ENCODE measurements at places on chromosomes 16 and 17.
A peak's percentile ranks its signal among the peaks of the same experiment; 100 is the strongest.

- DNase-seq = no peak
Measured at GRCh38 chr17:27649929-27650328, 18.9 kb downstream of the LGALS9 start.

- DNase-seq = no peak
Measured at GRCh38 chr17:31919802-31920525, 16.8 kb upstream of the SUZ12 start.

- no peak for DNase-seq
Measured at GRCh38 chr17:73639932-73640331, 4.3 kb downstream of the SDK2 start.

DNA sequence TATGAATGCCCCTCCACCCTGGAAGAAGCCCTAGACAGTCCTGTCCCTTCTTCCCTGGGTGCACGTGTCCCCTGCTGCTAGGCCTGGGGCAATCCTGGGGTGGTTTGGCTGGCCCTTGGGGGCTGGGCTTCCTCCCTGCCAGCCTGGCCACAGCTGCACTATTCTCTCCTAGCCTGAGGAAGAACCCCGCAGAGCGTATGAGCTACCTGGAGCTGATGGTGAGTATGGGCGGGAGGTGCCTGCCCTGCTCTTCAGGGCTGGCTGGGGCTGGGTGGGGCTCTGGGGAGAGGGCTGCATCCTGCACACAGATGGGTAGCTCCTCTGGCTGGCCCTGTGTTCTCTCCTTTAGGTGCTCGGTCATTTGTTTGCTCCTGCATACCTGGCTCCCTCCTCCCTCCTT, 28.8 kb downstream of the MAP2K3 start:
- no peak for DNase-seq

GRCh38 chr16:4381935-4382794, 10.5 kb downstream of the VASN start:
- no peak for DNase-seq

DNA sequence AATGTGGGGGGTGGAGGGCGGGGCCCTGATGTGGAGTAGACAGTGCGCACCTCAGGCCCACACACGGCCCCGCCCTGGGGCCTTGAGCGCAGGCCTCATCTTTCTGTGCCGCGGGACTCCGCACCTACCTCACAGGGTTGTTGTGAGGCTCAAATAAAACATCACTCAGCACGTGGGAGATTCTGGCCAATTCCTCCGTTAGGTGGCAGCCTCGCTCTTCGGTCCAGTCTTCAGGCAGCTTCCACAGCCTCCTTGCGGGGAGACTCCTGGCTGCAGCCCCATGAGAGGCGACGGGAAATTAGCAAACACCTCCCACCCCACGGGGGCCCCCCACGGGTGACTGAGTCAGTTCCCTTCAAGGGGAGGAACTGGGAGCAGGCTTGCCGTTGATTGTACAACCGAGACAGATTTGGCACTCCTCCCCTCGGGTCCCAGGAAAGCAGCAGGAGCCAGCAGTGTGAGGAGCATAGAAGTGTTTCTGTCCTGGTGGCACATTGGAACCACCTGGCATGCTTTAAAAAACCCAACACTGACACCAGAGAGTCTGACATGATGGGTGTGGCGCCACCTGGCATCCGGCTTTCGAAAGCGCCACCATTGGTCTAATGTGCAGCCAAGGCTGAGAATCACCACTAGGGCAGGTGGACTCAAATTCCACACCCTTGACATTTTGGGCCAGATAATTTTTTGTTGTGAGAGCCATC, 7.6 kb downstream of the MRM1 start:
- DNase-seq = no peak

DNA sequence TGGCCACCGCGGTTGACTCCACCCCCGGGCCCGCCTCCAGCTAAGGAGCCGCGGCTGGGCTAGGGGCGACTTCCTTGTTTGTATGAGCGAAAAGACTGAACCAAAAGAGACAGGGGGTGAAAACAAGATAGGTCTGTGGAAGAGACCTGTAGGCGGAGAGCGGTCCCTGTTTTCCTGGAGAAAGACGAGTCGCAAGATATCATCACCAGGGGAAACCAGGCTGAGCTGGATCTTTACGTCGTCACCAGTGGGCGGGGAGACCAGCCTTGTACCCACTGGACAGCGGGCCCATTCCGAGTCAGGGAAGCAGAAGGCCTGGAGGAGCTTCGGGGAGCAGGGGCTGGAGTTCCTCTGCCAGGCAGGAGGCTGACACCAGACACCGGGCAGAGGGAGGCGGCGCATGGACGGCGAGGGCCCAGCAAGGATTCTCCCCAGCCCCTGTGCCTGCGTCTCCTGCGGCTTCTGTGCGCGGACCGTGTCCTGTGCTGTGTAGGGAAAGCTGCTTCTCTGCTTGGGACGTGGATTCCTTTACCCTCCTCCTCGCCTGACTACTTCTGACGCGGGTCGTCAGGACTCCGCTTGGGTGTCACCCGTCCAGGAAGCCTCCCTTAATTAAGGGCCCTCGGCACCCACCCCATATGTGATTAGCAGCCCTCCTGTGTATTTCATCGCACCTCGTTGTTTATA, 10.3 kb upstream of the ARL4D start:
- peak; percentile 82 for DNase-seq

GRCh38 chr17:7322520-7323194, 6.5 kb downstream of the NEURL4 start:
- no peak for DNase-seq

- no peak for DNase-seq
Measured at GRCh38 chr17:49110509-49110908, 22.1 kb upstream of the B4GALNT2 start.

- no peak for DNase-seq
Measured at GRCh38 chr16:78438219-78438618, 338.8 kb downstream of the WWOX start.

- DNase-seq = no peak
Measured at GRCh38 chr16:53433509-53433908, 762 bp upstream of the RBL2 start.

DNA sequence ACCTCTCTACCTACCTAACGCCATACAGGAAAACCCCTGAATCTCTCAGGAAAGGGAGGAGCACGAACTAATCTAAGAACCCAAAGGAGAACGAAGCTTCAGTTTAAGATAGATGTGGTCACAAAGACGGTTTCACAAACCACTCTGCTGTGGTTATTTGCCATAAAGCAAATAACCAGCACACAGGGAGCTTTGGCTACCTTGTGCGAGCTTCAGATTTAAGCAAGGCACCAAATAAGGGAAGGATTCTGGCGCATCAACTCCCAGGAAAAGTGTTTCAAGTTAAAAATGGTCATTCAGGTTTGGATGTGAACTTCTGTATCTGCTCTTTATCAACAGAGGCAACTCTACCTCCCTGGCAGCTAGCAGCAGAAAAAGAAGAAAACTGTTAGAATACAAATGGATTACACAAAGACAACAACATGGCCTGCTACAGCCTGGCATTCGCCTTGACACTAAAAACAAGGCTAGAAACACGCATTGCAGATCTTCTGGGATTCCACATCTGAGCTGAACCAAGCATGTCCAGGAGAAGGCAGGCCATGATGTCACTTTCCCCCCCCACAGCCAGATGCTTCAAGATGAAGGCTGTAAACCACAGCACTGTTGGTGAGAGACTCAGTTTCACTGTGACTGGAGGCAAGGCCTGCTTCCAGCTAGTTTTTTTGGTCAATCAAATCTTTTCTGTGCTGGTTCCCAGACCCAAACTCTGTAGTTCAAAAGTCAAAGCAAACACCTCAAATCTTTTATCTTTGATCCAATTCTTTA, 43.6 kb downstream of the SMG6 start:
- peak; percentile 89 for DNase-seq
